HAP-1 (cell line): ENCODE measurements at places on chromosomes 3 and 15.

- DNase-seq = no peak
Observed at GRCh38 chr3:188010478-188010877, 143.5 kb upstream of the LPP start.

- no peak for DNase-seq
Observed at GRCh38 chr15:28919201-28919635, 33.4 kb downstream of the APBA2 start.

DNA sequence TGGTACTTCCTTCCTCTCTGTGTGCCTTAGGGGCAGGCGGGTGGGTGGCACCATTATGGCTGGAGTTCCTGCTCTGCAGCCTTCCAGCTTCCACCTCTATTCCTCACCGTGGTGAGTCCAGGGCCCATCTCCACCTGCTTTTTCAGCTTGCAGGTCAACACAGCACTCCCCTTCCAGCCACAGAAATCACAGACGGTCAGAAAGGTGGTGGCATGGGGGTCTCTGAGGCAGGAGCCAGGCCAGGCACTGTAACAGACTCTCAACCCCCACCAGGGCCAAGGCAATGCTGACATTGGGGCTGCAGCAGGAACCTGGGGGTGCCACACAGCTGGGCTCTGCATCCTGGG, 16.6 kb downstream of the KLF15 start:
- no peak for DNase-seq

DNA sequence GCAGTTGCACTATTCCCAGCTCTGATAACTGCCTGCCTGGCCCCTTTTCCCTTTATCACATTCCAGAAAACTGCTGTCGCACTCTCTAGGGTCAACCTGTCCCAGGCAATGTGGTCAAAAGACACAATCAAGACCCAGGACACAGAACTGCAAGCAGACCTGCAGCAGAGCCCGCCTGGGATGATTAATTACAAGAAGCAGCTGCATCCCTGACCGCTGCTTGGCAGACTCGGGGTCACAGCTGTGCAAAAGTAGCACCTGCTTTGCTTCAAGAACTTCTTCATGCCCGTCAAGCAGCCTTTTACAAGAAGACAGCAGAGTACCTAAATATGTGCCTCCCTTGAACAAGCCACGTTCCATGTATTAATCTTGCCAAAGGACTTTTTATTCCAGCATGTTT, 120.0 kb upstream of the ST8SIA2 start:
- DNase-seq = no peak

DNA sequence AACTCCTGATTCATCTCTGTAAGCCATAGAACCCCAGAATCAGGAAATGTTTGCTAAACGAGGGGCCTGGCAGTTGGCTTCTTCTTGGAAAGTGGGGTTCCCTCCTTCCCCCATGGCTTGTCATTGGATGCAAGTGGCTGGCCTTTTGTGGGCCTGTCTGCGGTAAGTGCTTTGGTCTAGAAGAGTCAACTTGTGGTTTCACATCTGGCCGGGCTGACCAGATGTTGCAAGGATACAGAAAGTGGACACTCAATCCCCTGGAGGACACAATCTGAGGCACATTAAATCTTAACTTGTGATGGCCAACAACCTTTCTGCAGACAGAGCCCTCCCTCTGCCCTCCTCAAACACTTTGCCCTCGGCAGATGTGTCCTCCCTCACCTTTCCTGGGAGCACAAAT, 1.1 kb downstream of the FAH start:
- no peak for DNase-seq

- DNase-seq = peak; percentile 40
Observed at GRCh38 chr3:197458179-197458707, 97.5 kb downstream of the BDH1 start.

DNA sequence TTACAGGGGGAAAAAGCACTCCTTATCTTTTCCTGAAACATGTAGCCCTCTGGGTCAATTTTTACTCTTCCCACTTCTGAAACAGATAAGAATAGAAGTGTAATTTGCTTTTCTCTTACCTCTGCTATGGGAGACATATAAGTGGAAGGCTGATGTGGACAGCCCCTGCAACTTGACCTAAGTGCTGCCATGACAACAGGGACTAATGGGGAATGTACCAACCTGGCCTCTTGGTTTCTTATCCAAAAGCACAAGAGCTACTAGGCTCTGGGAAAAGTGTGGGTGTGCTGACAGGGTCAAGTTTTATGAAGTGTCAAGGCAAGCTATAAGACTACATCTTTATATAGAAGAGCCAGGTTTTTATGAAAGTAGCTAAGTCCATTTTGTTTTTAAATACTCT, 1246.5 kb downstream of the OTOL1 start:
- DNase-seq = no peak

DNA sequence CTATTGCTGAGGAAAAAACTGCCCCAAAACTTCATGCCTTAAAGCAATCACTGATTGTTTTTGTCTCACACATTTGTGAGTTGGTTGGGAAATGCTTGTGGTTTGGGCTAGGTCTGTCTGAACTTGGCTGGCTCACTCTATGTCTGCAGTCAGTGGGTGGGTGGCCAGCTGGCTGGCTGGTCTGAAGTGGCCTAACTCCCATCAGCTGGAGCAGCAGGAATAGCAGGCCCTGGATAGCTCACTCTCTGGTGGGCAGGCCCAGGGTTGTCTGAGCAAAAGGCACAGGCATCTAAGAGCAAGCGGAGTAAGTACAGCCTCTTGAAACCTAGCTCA, 37.7 kb upstream of the PRR20G start:
- DNase-seq = no peak

DNA sequence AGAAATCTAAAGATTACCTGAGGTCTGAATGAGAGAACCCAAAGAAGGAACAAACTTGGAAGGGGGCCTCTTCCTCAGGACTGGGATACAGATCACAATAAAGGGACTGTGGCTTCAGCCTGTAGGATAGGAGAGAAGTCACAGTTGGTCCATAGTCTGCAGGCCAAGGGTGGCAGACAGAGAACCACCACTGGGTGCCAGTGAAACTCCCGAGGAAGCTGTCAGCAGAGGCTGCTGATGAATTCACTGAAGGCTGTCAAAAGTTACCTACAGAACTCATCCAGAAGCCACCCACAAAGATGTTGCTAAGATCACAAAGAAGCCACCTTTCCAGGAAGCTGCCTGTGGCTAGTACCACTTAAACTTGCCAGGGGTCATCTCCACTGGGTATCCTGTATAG, 78.5 kb downstream of the TMCO5A start:
- DNase-seq = no peak

DNA sequence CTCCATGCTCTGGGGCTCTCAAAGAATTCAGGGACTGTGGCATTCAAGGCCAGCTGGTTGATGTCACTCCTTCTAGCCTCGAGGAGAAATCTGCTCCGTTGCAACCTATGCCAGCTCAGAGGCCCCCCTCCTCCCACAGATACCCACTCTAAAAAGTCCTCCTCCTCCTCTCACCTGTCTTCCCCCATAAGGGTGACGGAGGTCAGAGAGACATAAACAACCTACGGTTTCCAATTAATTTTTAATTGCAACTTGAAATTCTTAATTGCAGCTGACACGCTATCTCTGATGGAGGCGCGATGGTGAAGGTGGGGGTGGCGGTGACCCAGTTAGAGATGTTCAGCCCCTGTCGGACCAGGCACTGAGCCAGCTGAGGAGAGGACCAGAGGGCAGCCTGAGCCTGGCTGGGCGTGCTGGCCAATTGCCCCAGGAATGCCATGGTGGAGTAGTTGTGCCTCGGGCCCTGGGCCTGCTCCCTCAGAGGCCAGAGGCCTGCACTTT, 43.2 kb upstream of the INSYN1 start:
- no peak for DNase-seq

- peak; percentile 79 for DNase-seq
Observed at GRCh38 chr3:134473868-134474546, 11.8 kb downstream of the ANAPC13 start.

DNA sequence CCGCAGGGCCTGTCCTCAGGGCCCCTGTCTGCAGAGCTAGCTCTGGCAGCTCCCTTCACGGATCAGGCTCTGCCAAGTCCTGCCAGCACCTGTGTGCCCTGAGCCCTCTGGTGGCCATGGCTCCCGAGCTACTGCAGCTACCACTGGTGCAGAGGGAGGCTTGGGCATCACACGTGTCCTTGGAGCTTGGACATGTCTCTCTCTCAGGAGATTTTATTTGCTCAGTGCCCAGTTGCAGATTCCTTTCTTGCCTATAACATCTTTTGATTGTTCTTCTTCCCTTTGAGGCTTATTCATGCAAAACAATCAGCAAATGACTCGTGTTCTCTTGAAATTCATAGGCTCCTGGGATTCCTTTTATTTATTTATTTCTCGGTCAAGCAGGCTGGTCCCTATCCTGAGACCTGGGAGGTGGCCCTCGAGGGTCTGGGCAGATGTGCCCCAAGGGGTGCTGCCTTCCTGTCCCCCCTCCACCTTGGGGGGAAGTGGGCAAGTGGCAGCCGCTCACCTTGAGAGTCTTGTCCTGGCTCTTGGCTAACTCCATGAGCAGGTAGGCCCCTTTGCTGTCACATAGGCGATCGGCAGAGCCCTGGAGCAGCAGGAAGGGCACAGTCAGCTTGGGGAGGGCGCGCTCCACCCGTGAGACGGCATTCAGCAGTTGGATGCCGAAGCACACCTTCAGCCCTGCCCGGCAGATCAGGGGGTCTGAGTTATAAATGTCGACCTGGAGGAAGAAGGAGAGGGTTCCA, 21.9 kb downstream of the ABTB1 start:
- DNase-seq = no peak

- DNase-seq = no peak
Observed at GRCh38 chr3:9717563-9717962, 13.9 kb downstream of the CPNE9 start.
